Uterus (tissue), 4 donors: ENCODE measurements at places on chromosomes 7 and 10.

GRCh38 chr10:33773253-33773573, 438.7 kb upstream of the NRP1 start:
- no peak for DNase-seq

DNA sequence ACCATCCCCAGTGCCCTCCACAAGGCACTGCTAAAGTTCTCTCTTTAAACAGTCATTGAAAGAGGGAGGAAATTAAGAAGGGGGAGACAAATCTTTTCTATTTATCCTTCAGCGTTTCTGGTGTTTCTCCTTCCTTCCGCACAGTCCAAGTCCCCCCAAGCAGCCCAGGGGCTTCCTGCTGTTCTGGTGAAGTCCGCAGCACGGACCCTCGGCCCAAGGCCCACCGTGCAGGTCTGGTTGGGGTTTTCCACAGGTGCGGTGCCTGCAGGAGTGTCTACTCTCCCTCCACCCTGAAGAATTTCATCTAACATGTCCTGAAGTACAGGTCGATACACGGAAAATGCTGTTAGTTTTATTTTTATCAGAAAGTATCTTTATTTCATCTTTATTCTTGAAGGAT, 34.1 kb upstream of the KNDC1 start:
- no peak for DNase-seq

DNA sequence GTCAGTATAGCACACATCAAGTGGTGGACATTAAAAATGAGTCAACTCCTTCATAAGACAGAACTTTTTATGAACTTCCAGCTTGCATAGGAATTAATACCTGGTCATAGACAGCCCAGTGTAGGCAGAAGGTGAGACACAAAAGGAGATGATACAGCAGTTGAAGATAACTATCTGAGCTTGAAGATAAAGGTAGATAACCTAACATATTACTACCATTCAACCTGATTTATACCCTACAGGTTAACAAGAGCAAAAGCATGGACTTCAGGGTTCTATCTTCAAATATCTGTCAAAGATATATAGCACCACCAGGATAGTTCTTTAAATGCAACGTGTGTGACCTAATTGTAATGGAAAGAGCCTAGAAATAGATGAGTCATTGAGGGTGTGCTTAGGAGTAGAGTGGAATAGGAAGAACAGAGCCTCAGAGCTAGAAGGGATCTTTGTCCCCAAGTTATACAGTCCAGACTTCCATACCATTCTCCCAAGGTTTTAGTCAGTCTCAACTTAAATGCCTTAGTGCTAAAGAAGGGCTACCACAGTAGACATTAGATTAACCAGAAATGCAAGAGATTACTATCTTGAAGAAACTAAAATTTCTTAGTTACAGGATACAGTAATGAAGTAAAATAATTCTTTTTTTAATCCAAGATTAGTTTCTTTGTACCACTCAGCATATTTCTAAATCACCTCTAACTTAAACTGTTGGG, 9.2 kb downstream of the ZNF800 start:
- no peak for DNase-seq

DNA sequence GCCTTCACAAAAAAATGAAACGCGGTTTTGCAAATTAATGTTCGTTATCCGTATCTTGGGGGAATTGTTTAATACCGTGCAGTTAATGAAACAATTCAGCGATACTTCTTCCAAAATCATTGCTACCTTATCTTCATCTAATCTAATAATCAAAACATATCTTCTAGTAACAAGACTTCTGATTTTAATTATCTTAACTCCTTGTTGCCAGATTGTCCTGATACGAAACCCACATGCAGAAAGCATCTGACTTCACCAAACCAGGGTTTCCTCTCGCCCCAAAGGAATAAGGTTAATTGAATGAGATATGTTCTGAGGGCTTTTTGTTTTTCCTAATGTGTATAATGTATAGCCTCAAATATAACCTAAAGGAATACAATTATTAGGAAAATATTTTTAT, 105.2 kb upstream of the SH2B2 start:
- DNase-seq, result no peak

DNA sequence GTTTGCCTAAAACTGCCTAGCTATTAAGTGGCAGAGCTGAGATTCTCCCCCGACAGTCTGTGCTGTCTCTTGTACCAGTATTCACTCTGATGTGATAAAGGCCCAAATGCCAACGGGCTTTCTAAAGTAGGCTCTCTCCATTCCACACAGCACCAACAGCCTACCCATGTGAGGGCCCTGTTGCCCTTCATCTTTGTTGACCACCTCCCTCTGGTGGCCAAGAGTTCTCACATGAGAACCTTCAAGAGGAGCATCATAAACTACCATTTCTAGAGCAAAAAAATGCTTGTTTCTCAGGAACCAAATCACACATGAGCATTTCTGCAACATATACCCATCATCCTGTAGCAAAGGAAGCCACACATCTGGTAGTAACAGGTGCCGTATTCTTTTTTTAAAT, 185.8 kb downstream of the GRM8 start:
- DNase-seq, result no peak

GRCh38 chr10:5292196-5292735, 72.5 kb upstream of the UCN3 start:
- DNase-seq, result no peak

DNA sequence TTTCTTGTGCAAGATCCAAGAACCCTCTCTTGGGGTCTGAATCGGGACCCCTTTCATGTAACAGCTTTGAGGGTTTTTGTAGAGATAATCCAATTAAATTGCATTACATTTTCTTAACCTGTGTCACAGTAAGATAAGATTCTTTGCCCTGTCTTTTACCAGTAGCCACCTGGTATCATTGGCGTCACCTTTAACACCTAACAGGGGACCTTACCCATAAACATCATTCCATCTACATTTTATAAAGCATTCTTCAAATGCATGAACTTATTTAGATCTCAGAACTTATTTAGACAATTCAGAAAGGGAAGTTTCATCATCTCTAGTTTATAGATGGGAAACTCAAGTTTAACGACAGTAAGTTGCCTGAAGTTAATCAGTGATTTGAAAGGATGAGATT, 106.4 kb upstream of the KLF6 start:
- DNase-seq, result no peak

DNA sequence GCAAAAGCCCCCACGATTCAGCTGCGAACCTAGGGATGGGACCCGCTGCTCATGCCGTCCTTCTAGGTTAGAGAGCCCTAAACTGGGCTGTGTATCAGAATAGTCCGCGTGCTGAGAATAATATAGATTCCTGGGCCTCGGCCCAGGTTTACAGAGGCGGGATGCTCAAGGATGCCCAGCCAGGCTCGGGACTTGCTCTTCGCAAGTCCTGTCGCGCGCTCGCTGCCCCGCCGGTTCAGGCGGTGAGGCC, 266 bp upstream of the STMP1 start:
- no peak for DNase-seq

- no peak for DNase-seq
Observed at GRCh38 chr10:82267014-82267413, 392.0 kb downstream of the NRG3 start.

GRCh38 chr7:17773289-17773626, 167.0 kb downstream of the SNX13 start:
- DNase-seq, result no peak

DNA sequence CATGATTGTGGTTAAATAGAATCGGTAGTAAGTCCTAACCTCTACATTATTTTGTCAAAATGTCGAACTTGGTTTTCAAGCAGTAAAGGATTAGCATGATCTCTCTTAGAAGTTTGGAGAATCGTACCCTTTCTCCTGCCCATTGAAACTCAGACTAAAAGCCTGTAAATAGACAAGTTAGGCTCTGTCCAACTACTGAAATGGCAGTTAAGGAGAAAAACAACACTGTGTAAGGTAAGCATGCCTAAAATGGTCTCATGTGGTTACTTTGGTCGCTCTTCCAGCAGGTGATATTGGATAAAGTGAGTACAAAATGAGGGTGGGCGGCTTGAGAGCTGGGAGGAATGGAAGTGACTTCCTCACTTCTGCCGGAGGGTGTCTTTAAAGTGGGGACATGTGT, 25.0 kb downstream of the SEC61A2 start:
- no peak for DNase-seq

- DNase-seq, result no peak
Observed at GRCh38 chr7:27251652-27252590, 9.3 kb downstream of the EVX1 start.

- no peak for DNase-seq
Observed at GRCh38 chr10:75932921-75933320, 501.5 kb downstream of the LRMDA start.
